ENCODE measurements at places on chromosomes 4 and X.

- DNase-seq = peak; percentile 26
These were observed 118.4 kb downstream of the DTHD1 start for GRCh38 chr4:36399762-36400353.

DNA sequence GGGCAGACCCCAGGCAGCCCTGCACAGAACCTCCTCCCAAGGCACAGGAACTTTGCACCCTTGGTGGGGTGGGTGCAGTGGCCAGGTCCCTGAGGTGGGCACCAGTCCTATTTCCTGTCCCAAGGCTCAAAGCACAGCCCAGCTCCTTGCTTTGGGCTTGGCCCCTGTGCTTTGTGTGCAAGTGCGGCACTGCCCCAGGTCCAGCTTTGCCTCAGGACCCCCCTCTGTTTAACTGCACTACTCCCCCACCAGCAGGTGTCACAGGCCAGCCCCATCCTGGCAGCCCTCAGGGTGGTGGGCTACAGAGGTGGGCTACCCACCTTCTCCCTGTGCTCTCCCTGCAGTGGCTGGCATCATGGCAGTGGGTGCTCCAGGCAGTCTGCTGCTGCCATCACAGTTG, 2469.0 kb downstream of the PCDH7 start:
- no peak for DNase-seq

GRCh38 chrX:103879339-103879738, 47.3 kb upstream of the RAB9B start:
- DNase-seq = no peak

GRCh38 chr4:117664706-117665444, 369.4 kb upstream of the NDST3 start:
- no peak for DNase-seq

- DNase-seq = no peak
These were observed 35.0 kb upstream of the GK start for GRCh38 chrX:30618160-30618765.

- DNase-seq = no peak
These were observed 5.9 kb upstream of the GATB start for GRCh38 chr4:151766691-151767090.

All from neural crest cell (in vitro differentiated cells).